ENCODE measurements at places on chromosomes 13 and 19.
A peak's percentile ranks its signal among the peaks of the same experiment; 100 is the strongest.

- peak; percentile 63 for DNase-seq
Observed at GRCh38 chr13:31035185-31035965, 102.9 kb downstream of the TEX26 start.

GRCh38 chr19:17468302-17469091 lies 1.8 kb upstream of the SLC27A1 start:
- DNase-seq = peak; percentile 70

- DNase-seq = peak; percentile 44
Observed at GRCh38 chr13:93146584-93147297, 79.9 kb upstream of the GPC6 start.

DNA sequence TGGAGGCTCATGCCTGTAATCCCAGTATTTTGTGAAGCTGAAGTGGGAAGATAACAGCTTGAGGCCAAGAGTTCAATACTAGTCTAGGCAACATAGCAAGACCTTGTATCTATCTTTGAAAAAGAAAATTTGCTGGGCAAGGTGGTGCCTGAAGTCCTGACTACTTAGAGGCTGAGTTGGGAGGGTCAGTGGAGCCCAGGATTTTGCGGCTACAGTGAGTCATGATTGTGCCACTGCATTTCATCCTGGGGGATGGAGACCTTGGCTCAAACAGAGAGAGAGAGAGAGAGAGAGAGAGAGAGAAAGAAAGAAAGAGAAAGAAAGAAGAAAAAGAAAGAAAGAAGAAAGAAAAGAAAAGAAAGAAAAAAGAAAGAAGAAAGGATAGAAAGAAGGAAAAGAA lies 1872.3 kb upstream of the PCDH20 start:
- DNase-seq = no peak

DNA sequence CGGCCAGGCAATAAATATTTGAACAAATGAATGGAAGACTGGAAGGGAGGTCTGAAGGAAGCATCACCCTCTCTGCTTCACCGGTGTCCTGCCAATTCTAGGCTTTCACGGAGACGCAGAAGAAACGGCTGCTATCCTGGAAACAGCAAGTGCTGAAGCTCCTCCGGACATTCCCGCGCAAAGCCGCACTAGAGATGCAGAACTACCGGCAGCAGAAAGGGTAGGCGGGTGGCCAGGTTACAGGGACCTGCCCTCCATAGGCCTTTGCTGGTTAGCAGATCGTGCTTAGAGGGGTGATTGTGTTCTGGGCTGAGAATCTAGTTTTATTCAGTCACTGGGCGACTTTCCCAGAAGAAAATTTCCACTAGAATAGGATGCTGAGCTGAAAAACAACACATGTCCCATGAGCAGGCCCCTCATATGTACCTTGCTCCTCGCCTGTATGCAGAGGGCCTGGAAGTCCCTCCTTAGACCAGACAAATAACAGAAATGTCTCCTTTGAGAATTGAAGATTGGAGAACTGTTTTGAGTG lies 11.0 kb downstream of the PAF1 start:
- no peak for DNase-seq

DNA sequence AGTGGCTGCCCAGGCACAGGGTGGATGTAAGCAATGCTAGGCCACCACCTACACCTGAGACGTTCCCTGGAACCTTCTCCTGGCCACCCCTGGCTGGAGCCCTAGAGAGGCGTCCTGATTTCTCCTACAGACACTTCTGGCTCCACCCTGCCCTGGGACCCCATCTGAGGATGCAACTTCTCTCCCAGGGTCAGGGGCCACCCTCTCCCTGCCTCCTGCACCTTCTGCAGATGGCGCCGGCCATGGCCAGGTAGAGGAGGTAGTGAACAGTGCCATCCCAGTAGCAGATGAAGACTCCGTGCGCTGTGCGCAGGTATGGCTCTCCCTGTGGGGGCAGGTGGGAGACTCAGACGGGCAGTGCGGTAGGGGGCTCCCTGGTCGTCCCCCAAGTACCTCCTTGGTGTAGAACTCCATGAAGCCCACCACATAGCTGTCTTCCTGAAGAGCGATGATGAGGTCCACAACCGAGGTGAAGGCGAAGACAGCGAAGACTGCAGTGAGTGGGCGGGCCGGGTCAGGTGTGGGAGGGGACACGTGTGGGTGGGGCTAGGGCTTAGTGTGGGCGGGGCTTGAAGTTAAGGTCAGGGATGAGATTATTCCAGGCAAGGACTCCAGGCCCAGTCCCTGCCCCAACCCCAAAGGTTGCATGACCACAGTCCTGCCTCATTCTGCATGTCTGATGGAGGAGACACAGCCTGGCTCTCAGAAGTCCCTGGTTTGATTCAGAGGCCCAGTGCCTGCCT lies 3.0 kb downstream of the TM6SF2 start:
- no peak for DNase-seq

GRCh38 chr13:33310245-33311038 lies 24.9 kb upstream of the STARD13 start:
- no peak for DNase-seq

DNA sequence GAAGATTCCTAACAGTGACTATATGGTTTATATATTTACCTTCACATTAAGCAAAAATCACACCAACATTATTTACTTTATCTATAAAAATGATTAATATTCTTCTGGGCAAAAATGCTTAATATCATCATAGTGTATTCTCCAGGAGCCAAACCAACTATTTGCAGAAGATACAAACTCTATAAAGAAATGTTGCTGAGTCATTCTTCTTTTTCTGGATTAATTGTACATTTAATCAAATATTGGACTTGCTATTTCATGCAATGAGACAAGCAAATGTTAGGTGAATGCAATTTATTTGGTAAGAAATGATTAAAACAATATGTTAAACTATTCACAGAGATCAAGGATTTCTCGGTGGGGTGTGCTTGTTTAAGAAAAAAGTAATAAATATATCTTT lies 1075.8 kb downstream of the PCDH9 start:
- no peak for DNase-seq

GRCh38 chr13:31850041-31850555 lies 110.8 kb downstream of the RXFP2 start:
- no peak for DNase-seq

- no peak for DNase-seq
Observed at GRCh38 chr19:41422955-41423354, 4.2 kb downstream of the B3GNT8 start.

- DNase-seq = no peak
Observed at GRCh38 chr13:23571431-23571830, 1.2 kb downstream of the TNFRSF19 start.

DNA sequence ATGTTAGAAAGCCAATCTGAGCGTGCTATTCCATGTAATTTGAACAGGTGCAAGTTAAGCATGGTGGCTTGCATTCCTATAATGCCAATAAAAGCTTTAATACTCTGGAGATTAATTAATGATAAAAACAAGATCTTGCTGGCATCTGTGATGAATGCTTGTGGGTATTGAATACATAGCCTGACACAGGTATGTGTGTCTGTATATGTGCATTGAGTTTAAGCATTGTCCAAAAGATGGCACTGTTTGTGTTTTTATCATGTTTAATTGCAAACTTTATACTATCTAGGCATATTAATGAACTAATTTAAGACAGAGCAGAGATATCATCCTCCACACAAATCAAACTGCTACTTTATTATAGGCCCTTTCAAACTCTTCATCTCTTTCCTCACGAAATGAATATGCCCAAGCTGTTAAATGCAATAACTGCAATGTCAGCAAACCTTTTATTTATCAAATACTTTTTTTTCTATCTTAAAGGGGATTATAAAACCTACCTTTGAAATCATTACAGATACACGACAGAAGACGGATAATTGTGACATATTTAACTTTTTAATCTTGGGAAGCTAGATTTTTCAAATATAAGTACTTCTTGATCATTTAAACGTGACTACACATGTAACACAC lies 86.5 kb downstream of the TNFSF11 start:
- no peak for DNase-seq

All from GM03348 (cell line).